ENCODE measurements at places on chromosomes 1 and 21.

- peak; percentile 73 for DNase-seq
These were observed 28.6 kb upstream of the IFNGR2 start for GRCh38 chr21:33374450-33375096.

DNA sequence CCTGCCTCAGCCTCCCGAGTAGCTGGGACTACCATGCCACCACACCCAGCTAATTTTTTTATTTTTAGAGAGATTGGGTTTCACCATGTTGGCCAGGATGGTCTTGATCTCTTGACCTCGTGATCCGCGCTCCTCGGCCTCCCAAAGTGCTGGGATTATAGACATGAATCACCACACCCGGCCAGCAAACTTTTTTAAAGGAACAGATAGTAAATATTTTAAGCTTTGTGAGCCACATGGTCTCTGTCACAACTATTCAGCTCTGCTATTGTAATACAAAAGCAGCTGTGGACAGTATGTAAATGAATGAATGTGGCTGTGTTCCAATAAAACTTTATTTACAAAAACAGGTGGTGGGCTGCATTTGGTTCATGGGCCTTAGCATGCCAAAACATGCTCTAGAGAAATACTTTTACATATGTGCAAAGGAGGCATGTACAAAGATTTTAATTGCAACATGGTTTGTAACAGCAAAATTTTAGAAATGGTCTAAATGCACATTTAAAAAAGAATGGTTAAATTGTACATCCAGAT, 47.0 kb downstream of the CDCP2 start:
- DNase-seq: no peak

DNA sequence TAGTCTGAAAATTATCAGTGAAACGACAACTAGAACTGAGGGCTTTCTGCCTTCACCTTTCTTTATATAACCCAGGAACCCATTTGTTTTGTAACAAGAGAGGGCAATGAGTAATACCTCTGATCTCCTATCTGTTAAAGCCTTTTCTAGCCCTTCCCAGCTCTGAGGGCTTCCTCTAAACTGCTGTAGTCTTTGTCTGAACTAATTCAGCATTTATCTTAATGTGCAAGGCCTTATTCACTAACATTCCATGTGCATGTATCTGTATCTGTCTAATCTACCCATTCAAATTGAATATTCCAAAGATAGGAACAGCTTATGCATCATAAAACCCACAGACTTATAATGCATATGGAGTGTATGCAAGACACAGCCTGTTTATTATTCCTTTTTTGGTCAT, 167.1 kb downstream of the LYPLAL1 start:
- no peak for DNase-seq

GRCh38 chr1:224779536-224779935, 149.9 kb upstream of the DNAH14 start:
- no peak for DNase-seq

GRCh38 chr1:54227091-54227602, 27.2 kb downstream of the MRPL37 start:
- DNase-seq: no peak

- no peak for DNase-seq
These were observed 425.5 kb downstream of the KCTD3 start for GRCh38 chr1:215992620-215993019.

DNA sequence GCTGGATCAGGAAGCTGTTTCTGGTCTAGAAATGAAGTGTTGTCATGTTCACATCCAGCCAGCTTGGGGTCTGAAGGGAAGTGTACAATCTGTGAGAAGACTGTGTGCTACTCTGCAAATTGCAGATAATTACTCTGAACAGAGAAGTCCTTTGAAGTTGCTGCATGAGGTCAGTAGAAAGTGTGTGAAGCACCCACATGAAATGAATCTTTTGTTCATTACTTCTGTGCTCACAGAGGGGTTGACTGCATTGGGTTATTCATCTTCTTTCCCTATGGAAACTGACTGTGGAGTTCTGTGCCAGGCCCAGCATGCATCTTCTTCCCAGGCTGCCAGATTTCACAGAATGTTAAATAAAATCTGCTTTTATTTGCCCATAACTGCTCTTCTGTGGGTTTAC, 47.1 kb downstream of the CTH start:
- no peak for DNase-seq

- DNase-seq: no peak
These were observed 86.1 kb downstream of the VPS26C start for GRCh38 chr21:37181059-37181458.

- DNase-seq: no peak
These were observed 420 bp upstream of the VPS13D start for GRCh38 chr1:12229386-12229834.

GRCh38 chr1:225400968-225401367, 26.9 kb downstream of the LBR start:
- no peak for DNase-seq

- DNase-seq: no peak
These were observed 2.0 kb downstream of the ZNF687 start for GRCh38 chr1:151284013-151284577.

DNA sequence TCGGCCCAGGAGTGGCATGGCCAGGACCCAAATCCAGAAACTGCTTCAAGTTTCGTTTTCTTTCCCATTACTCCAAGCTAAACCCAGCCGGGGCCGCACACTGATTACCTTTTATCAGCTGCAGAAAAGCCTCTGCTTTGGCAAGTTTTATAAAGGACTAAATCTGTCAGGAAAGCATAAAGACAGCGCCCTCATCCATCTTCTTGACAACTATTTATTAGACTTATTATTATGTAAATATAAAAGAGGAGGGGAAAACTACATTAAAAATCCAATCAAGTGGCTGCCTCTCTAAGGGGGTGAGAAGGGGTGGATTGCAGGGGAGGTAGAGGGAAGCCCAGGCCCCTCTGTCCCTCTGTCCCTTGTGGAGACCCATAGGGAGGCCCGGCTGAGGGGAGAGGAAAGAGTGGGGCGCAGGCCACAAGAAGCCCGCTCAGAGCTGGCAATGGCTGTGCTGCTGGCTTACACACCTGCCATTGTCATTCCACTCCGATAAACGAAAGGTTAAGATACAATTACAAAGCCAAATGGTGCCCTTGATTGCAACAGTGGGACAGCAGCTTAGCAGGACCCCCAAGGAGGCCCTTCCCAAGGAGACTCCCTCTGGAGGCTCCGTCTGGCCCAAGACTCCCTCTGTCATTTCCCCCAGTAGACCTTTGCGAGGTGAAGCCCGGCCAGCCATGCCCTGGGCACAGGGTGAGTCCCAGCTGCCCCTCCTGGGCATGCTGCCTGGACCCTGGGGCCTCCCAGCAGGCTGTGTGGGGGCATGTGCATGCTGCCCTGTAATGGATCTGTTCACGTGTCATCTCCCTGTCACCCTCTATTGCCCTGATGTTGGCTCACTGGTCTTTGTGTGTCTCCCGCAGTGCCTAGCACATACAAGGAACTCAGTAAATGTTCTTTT, 45.4 kb downstream of the KCND3 start:
- DNase-seq: no peak

GRCh38 chr1:4856396-4856795, 202.0 kb downstream of the AJAP1 start:
- DNase-seq: no peak

GRCh38 chr1:192904438-192904895, 95.6 kb downstream of the RGS2 start:
- no peak for DNase-seq

- DNase-seq: no peak
These were observed 643.5 kb downstream of the KIF26B start for GRCh38 chr1:245798349-245798711.

DNA sequence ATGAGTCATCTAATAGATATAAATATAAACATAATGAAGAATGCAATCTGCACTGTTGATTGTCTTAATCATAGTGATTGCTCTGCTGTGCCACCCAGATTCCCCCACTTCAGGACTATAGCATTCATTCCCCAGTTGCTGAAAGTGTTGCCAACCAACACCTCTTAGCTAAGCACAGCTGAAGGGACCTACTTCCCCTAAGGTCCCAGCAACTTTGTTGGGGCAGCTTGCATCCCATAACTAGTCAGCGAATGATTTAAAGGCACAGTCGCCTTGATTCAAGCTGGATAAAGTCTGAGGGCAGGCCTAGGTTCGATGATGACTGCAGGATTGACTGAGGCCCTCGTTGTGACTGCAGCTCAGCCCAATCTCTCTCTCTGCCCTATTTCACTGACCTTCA, 14.3 kb upstream of the RGS1 start:
- DNase-seq: no peak

GRCh38 chr1:171160211-171160610, 24.9 kb upstream of the FMO2 start:
- no peak for DNase-seq

GRCh38 chr1:39656391-39656790, 15.5 kb downstream of the NT5C1A start:
- no peak for DNase-seq
